ENCODE measurements at places on chromosomes 4 and X.

- peak; percentile 97 for DNase-seq
Measured at GRCh38 chr4:742742-743311, 37.2 kb downstream of the PCGF3 start.

DNA sequence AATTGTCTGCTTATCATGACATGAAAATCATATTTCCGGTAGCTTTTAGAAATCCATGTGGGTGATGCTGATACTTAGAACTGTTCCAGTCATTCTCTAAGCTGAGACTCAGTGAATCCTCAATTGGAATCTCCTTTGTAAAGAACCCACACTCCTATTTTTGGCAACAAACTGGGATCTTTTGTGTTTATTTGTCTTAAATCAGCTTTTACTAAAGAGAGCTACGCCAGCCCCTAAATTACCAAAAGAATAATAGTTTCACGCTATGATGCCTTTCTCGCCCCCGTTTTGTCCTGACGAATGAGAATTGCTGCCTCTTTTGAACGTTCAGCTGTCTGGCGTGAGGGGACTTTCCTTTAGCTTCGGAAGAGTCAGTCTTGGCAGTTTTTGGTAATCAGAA, 195.9 kb downstream of the SHOX start:
- no peak for DNase-seq

- no peak for DNase-seq
Measured at GRCh38 chr4:78749972-78750727, 26.0 kb upstream of the BMP2K start.

DNA sequence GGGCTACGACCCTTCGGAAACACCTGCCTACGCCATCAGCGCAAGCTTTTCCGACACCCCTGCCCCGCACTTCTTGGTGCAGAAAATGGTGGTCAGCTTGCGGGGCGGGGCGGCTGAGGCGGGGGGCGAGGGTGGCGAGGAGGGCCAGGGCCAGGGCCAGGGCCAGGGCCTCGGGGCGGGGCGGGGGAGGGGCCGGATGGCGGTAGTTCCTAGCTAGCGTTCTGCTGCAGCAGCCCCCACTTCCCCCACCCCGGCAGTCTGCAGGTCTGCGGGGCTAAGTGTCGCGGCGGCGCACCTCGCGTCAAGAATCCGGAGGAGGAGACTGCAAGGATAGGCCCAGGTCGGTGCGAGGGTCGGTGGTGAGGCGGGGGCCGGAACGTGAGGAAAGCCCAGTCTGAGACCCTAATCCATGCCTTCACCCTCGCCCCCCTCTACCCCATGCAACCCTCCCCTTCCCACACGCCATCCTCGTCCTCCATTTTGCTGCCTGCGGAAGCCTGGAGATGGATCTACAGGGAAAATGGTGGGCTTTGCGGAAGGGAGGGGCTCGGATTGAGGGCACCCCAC, 600 bp downstream of the BEX4 start:
- DNase-seq, result peak; percentile 59

GRCh38 chr4:5635826-5636195, 72.5 kb downstream of the EVC2 start:
- no peak for DNase-seq

DNA sequence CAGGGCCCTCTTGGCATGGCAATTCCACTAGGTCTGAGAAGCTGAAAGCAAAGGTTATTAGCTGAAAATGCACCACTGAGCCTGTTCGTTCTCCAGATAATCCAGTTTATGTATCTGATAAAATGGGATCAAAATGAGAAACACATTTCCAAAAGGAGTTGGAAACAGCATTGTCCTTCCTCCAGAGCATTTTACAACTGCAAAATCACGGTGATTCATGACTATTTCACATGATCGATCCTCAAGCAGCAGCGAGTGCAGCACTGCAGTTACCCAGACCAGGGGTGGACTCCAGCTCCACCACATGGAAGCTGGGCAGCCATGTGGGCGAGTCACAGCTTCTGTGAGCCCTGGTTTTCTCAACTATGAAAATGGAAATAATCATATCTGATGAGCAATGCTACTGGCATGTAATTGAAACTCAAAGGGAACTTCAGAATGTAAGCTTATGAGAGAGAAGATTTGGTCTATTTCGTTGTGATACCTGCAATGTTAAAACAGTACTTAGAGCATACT, 78.7 kb upstream of the MSX1 start:
- DNase-seq, result no peak

DNA sequence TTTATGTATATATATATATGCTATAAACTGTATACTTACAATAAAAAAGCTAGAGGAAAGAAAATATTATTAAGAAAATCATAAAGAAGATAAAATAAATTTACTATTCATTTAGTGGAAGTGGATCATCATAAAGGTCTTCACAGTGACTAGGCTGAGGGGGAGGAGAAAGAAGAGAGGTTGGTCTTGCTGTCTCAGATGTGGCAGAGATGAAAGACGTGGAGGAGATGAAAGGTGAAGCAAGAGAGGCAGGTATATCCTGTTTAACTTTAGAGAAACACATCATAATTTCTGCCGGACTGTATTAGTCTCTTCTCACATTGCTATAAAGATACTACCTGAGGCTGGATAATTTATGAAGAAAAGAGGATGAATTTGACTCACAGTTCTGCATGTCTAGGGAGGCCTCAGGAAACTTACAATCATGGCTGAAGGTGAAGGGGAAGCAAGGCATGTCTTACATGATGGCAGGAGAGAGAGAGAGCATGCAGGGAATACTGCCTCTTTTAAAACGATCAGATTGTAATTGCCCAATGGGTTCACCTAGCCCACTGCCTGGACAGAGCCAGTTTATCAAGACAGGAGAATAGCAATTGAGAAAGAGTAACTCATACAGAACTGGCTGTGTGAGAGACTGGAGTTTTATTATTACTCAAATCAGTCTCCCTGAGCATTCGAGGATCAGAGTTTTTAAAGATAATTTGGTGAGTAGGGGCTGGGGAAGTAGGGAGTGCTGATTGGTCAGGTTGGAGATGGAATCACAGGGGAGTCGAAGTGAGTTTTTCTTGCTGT, 22.1 kb upstream of the RRAGB start:
- no peak for DNase-seq

GRCh38 chr4:17512973-17513665, 1.2 kb upstream of the QDPR start:
- DNase-seq, result no peak

- no peak for DNase-seq
Measured at GRCh38 chrX:72023071-72023470, 108.6 kb downstream of the RTL5 start.

GRCh38 chr4:3221184-3221494, 27.8 kb upstream of the MSANTD1 start:
- DNase-seq, result no peak

- no peak for DNase-seq
Measured at GRCh38 chr4:143354990-143355389, 18.3 kb downstream of the GAB1 start.

DNA sequence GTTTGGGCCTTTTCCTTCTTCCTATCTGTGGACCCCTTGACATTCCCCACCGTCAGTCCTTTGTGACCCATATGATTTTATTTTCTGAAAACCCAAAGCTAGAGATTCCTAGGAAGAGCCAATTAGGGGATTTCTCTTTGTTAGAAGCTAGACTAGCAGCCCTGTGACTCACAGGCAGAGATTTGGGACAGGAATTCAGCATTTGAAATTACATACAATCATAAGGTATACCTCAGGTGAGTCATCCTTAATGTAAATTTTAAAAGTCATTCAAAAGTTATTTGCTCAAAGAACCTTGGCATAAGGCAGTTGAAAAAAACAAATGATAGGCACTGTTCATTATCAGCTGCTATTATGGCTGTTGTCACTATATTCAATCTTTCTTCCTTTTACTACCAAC, 40.6 kb downstream of the USP26 start:
- DNase-seq, result no peak

DNA sequence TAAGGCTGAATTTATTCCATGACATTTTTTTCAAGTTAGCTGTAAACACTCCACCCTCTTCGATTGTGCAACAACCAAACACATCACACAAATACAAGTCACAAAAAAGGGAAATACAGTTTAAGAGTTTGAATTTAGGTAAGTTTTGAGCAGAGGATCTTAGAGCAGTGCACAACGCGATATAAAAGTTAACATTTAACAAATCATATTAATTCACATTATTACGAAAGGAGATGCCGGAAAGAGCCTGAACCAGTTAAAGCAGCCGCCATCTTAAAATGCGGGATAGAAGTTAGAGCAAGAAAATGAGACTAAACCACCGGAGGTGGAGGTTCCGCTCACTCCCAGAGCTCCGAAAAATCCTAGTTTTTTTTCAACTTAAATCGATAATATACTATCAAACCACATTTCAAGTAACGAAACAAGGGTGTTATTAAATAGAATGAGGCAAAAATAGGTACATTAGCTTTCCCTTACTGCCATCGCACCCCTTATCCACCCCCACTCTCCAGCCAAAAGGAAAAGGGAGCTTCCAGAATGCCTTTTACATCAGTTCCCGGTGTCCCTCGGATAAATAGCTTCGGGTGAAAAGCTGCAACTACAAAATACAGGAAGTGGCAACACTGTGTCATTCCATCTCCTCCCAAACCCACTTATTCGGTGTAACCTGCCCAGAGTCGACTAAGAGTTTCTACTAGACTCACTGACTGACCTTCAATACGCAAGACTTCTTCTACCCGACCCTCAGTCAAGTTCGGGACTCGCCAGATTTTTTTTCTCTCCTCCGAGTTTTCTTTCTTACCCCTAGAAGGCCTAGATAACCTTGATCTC, 1.9 kb downstream of the UBE2D3 start:
- DNase-seq, result peak; percentile 15

DNA sequence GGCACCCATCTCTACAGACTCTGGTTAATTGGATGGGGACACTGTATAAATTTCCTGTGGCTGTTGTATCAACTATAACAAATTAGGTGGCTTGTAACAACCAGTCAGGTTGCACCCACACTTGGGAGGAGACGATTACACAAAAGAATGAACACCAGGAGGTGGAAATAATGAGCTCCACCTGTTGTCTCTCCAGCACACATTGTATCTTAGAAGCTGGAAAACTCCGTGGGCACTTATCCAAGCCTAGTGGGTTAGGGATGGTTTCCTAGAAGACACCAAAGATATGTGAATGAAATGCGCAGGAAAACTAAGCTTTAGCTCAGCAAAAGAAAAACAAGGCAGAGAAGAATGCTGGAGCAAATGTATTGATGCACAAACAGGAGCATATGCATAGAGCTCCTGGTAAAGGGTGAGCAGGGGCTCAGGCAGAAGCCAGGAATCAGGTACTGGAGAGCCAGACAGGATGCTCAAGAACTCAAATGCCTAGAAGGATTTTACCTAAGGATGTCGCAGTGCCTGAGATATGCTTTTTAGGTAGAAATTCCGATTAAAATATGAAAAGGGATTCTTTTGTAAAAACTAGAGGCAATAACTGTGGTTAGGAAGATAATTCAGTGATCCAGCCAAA, 111.7 kb downstream of the GALNTL6 start:
- DNase-seq, result no peak

DNA sequence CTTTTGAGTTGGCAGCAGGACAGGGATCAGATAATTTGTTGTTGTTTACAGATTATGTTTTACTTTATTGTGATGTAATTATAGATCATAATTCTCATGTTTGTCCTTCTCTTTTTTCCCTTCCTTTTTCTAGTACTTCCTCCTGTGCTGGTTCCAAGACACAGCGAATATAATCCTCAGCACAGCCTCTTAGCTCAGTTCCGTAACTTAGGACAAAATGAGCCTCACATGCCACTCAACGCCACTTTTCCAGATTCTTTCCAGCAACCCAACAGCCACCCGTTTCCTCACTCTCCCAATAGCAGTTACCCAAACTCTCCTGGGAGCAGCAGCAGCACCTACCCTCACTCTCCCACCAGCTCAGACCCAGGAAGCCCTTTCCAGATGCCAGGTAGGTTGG, 58.0 kb downstream of the SMAD1 start:
- DNase-seq, result no peak

DNA sequence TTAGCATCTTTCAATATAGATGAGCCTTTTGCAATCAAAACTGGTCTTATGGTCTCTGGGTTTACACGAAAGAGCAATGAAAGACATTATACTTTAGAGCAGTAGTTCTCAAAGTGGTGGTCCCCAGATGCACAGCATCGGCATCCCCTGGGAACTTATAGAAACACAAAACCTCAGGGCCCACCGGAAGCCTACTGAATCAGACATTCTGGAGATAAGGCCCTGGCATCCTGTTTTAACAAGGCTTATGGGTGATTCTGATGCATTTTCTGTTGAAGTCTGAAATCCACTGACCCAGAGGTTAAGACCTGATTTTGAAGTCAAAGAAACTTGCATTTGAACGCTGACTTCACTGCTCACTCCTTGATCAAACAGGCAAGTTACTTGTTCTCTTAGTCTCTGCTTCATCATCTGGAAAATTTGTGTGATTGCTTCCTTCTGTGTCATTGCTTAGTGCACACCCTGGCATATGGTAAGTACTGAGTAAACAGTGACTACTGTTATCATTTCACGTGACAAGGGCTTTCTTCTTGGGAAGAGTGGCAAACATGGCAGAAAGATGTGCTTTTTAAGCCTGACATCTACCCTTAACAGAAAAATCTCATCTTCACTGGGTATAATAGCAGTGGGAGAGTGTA, 14.5 kb downstream of the CHRNA9 start:
- DNase-seq, result no peak

DNA sequence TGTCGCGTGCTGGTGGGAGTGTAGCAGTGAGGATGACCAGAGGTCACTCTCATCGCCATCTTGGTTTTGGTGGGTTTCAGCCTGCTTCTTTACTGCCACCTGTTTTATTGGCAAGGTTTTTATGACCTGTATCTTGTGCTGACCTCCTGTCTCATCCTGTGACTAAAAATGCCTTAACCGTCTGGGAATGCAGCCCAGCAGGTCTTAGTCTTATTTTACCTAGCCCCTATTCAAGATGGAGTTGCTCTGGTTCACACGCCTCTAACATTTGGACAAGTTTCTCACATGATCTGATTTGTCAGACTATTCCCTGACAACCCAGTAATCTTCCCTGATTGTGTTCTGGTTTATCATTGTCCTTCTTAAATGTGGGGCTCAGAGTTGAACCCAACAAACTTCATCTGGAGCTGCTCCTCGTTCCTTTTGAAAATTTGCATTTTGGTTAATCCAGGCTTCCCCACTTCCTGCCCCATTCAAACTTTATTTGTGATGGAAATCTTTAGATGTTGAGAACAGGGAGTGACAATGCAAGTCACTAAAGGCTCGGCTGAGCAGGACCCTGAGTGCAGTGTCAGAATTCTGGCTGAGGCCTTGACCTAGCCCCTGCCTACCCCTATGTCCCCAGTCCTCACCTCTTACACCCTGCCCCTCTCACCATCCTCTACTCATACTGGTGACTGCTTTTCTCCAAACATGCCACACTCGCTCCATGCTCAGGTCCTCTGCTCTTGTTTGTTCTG, 226.8 kb downstream of the STIM2 start:
- DNase-seq, result no peak

- peak; percentile 12 for DNase-seq
Measured at GRCh38 chr4:121462660-121463261, 81.9 kb upstream of the QRFPR start.

Measured in H7 (cell line).